ENCODE measurements at places on chromosomes 4 and X.

GRCh38 chr4:184473499-184474262, 669 bp downstream of the IRF2 start:
- peak; percentile 34 for DNase-seq

GRCh38 chrX:149129767-149130166, 375.3 kb downstream of the IDS start:
- DNase-seq = no peak

GRCh38 chr4:34512616-34513015, 1731.7 kb downstream of the ARAP2 start:
- no peak for DNase-seq

DNA sequence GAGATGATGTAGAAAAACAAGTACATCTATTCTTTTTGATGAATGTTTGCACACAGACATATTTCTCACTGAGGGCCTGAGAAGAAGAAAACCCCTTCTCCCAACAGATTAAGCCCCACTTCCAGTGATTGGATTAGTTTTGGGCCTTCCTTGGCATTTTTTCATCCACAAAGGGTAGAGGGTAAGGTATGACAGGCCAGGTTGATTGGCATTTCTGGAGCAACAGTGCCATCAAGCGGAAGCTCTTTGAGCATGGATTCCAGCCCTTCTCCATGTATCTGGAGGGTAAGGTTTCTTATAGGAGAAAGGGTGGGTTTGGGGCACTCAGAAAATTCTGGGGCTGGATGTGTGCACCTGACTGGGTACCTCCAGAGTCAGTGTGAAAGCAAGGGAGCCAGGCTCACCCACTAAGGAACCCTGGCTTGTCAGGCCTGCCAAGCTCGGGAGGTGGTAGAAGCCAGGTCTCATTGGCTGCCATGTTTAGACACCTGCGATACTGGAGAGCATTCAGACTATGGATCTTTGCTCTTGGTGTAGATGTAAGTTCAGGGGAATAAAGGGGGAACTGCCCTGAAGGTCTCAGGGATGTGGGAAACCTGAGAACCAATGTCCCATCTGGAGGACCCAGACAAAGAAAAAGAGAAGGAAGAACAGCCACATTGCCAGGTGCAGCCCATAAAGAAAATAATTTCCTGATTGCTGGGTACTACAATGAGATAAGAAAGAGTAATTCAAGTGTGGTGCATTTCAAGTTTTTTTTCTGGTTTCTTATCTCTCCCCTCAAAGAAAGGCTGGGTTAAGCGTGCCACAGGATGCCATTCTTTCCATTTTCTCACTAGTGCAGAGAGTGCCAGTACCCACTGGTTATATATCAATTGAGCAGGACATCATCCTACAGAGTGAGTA, 222.3 kb upstream of the AGTR2 start:
- no peak for DNase-seq

DNA sequence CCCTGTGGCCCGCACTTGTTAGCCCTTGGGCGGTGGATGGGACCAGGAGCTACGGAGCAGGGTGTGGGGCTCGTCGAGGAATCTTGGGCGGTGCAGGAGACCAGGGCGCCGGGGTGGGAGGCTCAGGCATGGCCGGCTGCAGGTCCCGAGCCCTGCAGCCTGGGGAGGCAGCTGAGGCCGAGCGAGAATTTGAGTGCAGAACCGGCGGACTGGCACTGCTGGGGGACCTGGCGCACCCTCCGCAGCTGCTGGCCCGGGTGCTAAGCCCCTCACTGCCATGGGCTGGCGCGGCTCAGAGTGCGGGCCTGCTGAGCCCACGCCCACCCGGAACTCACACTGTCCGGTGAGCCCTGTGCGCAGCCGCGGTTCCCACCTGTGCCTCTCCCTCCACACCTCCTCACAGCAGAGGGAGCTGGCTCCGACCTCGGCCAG, 73.6 kb upstream of the TLL1 start:
- no peak for DNase-seq

- DNase-seq = no peak
These were observed 559.9 kb downstream of the RAB28 start for GRCh38 chr4:12924253-12924652.

DNA sequence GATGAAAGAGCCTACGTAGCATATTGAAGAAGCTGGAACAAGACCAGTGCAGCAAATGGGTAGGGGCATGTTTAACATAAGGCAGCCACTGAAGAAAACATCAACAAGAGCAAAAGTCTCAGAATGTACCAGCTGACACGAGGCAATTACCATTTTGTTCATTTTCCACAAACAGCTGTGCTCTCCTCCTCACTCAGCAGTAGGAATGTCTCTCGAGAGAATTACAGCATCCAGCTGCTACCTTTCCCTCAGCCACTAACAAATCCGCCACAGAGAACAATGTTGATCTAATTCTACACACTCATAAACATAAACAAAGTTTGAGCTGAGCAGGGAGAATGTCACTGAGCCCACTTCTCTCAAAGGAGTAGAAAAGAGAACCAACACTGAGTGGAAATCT, 68.0 kb downstream of the OPHN1 start:
- no peak for DNase-seq

- DNase-seq = peak; percentile 8
These were observed 66.3 kb downstream of the TSPAN7 start for GRCh38 chrX:38627683-38628082.

DNA sequence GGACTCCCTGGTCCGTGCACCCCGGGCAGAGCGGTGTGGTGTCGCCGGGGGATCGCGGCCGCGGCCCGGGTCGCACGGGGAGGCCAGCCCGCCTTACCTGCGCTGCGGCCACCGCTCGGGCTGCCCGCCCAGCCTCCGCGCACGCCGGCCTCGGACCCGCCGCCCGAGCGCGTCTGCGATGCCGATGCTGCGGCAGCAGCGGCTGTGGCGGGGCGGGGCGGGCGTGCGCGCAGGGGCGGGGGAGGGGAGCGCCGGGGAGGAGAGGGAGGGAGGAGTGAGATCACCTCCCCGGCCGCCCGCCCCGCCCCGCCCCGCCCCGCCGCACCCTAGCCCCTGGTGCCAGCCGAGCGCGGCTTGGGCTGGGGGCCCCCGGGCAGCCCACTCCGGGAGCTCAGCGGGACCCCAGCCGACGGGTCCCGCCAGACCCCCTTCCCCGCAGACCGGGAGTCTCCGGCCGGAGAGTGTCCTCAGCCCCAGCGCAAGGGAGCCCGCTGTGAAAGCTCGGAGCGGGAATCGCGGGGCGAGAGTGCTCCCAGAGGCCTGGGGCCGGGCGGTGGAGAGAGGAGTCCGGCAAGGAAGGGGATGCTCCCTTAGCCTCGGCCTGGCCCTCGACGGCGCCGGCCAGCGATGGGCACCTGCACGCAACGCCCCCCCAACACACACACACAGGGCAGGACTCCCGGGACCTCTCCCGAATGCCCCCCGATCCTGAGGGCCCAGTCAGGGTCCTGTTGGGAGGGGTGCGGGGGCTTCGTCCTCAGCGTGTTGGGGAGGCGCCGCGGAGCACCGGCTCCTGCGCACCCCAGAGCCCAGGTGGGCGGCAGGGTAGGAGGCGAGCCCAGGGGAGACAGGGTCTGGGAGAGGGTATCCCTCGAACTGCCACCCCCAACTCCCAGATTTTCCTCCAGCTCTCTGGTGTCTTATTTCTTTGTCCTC, at the start of gene L1CAM:
Gene L1CAM (minus strand): TSS at position 206 of the 936 bp plus-strand sequence. CDS start 10,337 bp downstream, outside the sequence.
- peak; percentile 37 for DNase-seq

GRCh38 chr4:1810765-1811164, 17.7 kb downstream of the FGFR3 start:
- DNase-seq = no peak

- peak; percentile 35 for DNase-seq
These were observed at the start of gene MAP3K15 for GRCh38 chrX:19514791-19515614. Gene MAP3K15, minus strand, starts transcription at chrX:19515508. Its CDS starts 247 bp downstream, at chrX:19515261.

DNA sequence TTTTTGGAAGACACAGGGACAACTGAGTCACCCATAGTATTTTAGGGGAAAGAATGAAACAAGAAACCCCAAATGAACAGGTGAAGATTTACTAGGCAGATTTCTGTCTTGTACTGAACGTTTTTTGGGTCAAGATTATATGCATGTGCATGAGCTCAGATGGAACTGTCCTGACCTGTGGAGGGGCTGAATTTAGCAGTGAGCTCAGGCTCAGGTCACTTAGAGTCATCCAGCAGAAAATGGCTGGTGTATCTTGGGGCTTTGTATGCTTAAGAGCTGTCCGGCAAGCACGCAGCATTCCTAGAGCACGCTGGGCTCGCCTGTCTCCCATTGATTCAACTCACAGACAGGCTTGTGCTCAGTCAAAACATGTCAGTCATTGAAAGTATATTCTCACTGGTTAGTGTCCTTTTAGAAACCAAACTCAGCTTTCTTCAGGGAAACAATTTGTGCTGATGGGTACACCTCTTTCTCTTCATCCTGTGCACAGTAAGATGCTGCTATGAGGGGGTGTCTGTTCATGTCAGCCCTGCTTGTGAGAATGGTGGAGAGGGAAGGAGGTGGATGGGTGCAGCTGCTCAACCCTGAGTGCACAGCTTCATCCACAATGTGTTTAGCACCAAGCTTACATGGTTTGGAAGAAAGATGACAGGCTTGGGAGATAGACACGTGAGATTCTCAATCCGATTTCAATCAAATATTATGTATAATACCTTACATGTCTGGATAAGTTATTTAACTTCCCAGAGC, 47.5 kb upstream of the PDLIM3 start:
- DNase-seq = no peak

GRCh38 chr4:186068581-186069348, at the start of gene TLR3:
Gene TLR3, plus strand, starts transcription at chr4:186069156. Its CDS starts 7,464 bp downstream, at chr4:186076620.
- peak; percentile 40 for DNase-seq

GRCh38 chr4:37995299-37995821, 35.2 kb downstream of the PTTG2 start:
- no peak for DNase-seq
